ENCODE measurements at places on chromosomes 3 and 15.

- no peak for DNase-seq
Measured at GRCh38 chr3:108076564-108076963, 14.3 kb downstream of the CD47 start.

- no peak for DNase-seq
Measured at GRCh38 chr3:194313560-194314387, 37.4 kb downstream of the CPN2 start.

DNA sequence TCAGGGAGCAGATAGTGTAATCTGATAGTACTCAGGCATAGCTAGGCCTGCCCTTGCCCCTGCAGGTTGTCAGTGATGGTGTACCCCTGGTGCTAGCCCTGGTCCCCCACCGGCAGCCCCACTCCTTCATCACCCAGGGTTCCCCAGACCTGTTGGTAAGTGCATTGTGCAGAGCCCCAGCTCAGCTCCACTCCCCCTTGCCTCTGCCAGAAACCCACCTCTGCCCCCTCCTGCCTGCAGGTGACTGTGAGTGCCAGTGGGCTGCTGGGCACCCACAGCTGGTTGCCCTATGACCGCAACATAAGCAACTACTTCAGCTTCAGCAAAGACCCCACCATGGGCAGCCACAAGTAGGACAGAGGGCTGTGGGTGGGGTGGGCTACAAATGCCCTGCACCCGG is 27.5 kb downstream of the NBEAL2 start:
- DNase-seq = no peak

GRCh38 chr3:164465172-164465571 is 613.1 kb downstream of the SI start:
- no peak for DNase-seq

DNA sequence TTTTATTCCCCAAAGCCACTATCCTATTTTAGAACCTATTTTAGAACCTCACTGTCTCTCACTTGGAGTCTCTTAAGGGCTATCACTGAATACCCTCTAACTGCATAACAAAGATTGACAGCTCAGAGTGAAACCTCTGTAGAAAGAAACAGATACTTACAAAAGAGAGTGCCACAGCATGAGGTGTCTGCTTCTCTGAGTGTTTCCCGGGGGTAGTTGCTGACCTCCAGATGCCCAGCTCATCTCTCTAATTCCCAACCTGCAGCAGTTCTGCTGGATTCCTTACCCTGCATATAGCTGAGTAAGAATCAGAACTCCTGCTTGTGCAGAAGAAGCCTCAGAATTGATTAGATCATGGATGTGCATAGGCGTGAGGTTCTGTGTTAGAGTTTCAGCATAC is 34.5 kb downstream of the P3H2 start:
- no peak for DNase-seq

DNA sequence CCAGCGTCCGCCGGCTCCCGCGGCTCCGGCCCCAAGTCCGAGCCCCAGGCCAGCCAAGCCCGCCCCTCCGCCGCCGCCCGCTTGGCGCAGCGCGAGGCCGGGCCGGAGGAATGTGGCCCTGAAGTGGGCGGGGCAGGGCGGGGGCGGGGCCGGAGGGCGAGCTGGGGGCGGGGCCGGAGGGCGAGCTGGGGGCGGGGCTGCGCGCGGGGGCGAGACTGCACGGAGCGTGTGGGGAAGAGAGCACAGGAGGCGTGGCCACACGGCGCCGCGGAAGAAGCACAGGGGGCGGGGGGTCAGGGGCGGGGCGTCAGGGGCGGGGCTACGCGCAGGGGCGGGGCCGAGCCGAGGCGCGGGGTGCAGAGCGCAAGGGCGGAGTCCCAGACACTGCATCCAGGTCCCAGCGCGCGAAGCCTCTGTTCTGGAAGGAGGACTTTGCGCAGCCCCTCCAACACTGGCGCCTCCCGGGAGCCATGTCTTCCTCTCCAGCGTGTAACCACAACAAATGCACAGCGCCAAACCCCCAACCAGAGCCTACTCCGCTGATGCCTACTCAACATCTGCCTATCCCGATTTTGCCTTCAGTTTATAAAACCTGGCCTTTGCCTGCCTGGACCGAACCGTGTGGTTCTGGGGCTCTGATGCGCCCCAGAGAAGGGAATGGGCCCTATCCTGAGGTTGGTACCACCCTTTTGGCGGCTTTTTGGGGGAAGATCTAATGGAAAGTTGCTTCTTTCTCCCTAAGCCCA is 105.5 kb downstream of the IQSEC1 start:
- DNase-seq = peak; percentile 7

GRCh38 chr3:113535898-113536297 is 3.5 kb downstream of the SIDT1 start:
- DNase-seq = no peak

DNA sequence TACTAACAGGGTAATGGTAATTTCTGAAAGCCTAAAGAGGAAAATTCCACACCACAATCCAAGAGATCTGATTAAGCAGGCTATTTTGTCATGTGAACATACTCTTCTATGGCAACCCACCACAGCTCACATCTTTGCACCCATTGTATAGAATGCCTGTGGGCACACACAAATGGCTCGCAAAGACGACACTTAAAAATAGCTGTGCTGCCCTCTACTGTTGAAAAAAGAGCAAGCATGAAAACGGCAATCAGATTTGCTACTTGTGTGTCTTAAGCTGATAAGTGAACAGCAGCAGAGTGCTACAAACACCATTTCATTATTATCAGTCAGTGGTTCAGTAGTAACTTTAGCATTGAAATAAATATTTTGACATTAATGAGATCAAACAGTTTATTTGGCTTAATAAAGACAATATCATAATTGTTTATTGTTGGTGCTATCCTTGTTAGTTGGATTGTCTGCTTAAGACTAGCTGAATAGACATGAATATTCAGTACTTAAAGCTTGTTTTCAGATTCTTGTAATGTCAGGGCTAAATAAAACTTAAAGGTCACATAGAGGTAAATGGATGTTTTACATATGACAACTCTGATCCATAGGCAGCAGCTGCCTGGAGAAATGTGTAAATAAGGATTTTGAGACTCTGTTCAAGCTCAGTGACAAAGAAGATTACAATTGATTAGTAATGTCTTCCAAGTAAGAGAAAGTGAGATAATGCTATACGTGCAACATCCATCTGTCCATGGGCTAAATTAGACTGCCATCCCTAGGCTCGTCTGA is 199.1 kb downstream of the LRRN1 start:
- peak; percentile 1 for DNase-seq

All from NCI-H187 (cell line).